ENCODE measurements at places on chromosomes 3 and 15. TPM values are rescaled to one million over a fixed set of nuclear protein-coding genes. Genes with fewer than 3 reads are reported as not detected.

Gene SLC51B
- 0.43 TPM for polyA plus RNA-seq

Gene GANC
- 7.9 TPM for polyA plus RNA-seq

Gene CCDC39
- polyA plus RNA-seq, result not detected

Gene RYR3
- 0.06 TPM for polyA plus RNA-seq

Gene PATL2
- polyA plus RNA-seq, result 0.33 TPM

Gene CPOX
- polyA plus RNA-seq, result 11.6 TPM

Gene MGLL
- polyA plus RNA-seq, result 61.5 TPM

Gene CXCR6
- 0.36 TPM for polyA plus RNA-seq

Gene CDAN1
- polyA plus RNA-seq, result 13.8 TPM

Gene SHF
- 5.8 TPM for polyA plus RNA-seq

Gene NTRK3
- 5.6 TPM for polyA plus RNA-seq

Gene RTP1
- polyA plus RNA-seq, result not detected

Gene ACTRT3
- 0.52 TPM for polyA plus RNA-seq

Gene PLSCR1
- polyA plus RNA-seq, result 12.1 TPM

Gene CPN2
- 0.12 TPM for polyA plus RNA-seq

Gene PCBP4
- 123 TPM for polyA plus RNA-seq

Gene POLQ
- polyA plus RNA-seq, result 0.10 TPM

Gene TMC3
- under 0.01 TPM for polyA plus RNA-seq

Gene CELSR3
- 0.10 TPM for polyA plus RNA-seq

Gene XYLB
- polyA plus RNA-seq, result 0.22 TPM

Gene FAM107A
- 47.7 TPM for polyA plus RNA-seq

Gene CAMP
- 2.3 TPM for polyA plus RNA-seq

Gene LRRC49
- 9.7 TPM for polyA plus RNA-seq

Gene PLOD2
- polyA plus RNA-seq, result 13.7 TPM

Gene SH3GL3
- not detected for polyA plus RNA-seq

Gene MB21D2
- polyA plus RNA-seq, result 0.80 TPM

Gene KBTBD13
- polyA plus RNA-seq, result 0.84 TPM

Gene SPATA12
- not detected for polyA plus RNA-seq

Gene PCSK6
- polyA plus RNA-seq, result 4.6 TPM

Gene GOLGA6L7
- not detected for polyA plus RNA-seq

Gene IMPDH2
- 84.0 TPM for polyA plus RNA-seq

Gene CD200R1
- polyA plus RNA-seq, result 0.07 TPM

Gene STRA6
- polyA plus RNA-seq, result 0.03 TPM

Gene CCR3
- not detected for polyA plus RNA-seq

Gene SLC41A3
- 28.6 TPM for polyA plus RNA-seq

Gene TOP2B
- 47.2 TPM for polyA plus RNA-seq

Gene AHSG
- polyA plus RNA-seq, result not detected

Gene COL6A5
- polyA plus RNA-seq, result not detected

Gene TMA7
- 1,063 TPM for polyA plus RNA-seq

Gene TNFSF10
- polyA plus RNA-seq, result 17.9 TPM

Gene GJD2
- polyA plus RNA-seq, result 0.01 TPM

Gene PLS1
- 0.72 TPM for polyA plus RNA-seq

Gene CPNE9
- not detected for polyA plus RNA-seq

Gene ATP10A
- polyA plus RNA-seq, result 0.88 TPM

Gene BNC1
- 0.15 TPM for polyA plus RNA-seq

Gene TIGIT
- 0.14 TPM for polyA plus RNA-seq

Gene KLHL6
- polyA plus RNA-seq, result 0.65 TPM

Gene C3orf49
- not detected for polyA plus RNA-seq

Gene MESP1
- polyA plus RNA-seq, result 1.3 TPM

Gene VPS39
- polyA plus RNA-seq, result 33.9 TPM

Gene TRIM71
- polyA plus RNA-seq, result not detected

Gene ENTPD3
- polyA plus RNA-seq, result 0.51 TPM

Gene SCN5A
- polyA plus RNA-seq, result 61.5 TPM

Gene CHAC1
- polyA plus RNA-seq, result 7.6 TPM

Gene POTEB2
- not detected for polyA plus RNA-seq

Gene ABHD10
- 10.5 TPM for polyA plus RNA-seq

Data from heart right ventricle (tissue), 16 donors.